ENCODE measurements at places on chromosomes 12 and 14.

- DNase-seq, result no peak
These were observed 12.3 kb upstream of the DUSP6 start for GRCh38 chr12:89364631-89365030.

DNA sequence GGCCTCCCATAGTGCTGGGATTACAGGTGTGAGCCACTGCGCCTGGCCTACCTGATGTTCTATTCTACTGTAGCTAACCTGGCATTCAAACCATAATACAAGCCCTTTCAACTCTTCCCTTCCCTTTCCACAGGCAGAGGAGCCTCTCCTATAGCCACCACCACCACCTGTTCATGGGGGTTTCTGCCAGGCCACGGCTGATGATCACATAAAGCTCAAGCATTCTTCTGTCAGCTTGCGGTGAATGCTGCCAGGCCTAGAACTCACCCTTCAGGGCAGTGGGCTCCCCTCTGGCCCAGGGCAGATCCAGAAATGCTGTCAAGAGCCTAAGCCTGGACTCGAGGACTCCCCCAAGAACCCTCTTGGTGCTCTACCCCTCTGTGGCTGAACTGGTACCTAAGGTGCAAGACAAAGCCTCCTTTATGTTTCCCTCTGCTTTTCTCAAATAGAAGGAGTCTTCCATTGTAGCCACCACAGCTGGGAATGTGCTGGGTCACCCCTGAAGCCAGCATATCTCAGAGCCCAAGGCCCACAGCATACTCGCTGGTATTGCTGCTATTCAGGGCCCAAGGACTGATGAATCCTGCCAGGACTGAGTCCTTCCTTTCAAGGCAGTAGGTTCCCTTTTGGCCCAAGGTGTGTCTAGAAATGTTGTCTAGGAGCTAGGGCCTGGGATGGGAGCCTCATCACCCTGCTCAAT, 3.4 kb upstream of the DLGAP5 start:
- no peak for DNase-seq

GRCh38 chr12:57012600-57013465, 3.5 kb downstream of the TAC3 start:
- no peak for DNase-seq

DNA sequence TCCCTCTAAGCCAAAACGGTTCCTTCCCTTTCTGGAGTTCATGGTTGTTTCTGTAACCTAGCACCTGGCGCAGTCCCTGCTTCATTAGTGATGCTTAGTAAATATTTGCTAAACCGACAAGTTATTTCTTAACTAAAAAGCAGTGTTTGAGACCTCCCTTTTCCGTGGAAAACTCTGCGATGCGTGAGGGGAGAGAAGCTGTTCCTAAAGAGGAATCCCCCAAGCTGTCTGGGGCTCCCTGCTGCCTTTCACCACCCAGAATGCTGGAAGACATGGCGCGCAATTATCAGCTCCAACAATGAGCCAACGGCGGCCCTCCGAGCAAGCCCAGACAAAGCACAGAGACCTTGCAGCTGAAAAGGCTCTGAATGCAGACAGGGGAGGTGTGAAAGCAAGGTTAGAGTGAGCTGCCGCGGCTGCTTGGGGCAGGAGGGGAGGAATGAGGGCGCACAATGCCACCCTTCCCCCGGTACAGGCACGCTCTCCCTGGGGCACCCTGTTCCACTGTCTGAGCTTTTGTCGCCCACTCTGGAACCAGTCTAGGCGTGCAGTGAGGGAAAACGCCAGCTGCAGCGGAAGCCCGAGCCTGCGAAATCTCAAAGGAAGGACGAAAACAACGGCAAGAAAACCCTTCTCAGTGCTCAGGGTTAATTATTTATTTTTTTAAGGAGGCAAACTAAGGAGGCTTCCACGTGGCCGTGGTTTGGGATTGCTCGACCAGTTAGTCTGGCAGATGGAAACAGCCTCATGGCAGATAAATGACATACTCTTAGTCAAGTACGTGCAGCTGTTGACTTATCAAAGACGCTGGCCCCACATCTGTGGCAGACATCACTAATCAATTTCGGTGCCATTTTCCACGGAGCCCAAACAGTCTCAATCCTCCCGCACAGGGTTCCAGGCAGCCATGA, 66.3 kb downstream of the RBM19 start:
- DNase-seq, result no peak

DNA sequence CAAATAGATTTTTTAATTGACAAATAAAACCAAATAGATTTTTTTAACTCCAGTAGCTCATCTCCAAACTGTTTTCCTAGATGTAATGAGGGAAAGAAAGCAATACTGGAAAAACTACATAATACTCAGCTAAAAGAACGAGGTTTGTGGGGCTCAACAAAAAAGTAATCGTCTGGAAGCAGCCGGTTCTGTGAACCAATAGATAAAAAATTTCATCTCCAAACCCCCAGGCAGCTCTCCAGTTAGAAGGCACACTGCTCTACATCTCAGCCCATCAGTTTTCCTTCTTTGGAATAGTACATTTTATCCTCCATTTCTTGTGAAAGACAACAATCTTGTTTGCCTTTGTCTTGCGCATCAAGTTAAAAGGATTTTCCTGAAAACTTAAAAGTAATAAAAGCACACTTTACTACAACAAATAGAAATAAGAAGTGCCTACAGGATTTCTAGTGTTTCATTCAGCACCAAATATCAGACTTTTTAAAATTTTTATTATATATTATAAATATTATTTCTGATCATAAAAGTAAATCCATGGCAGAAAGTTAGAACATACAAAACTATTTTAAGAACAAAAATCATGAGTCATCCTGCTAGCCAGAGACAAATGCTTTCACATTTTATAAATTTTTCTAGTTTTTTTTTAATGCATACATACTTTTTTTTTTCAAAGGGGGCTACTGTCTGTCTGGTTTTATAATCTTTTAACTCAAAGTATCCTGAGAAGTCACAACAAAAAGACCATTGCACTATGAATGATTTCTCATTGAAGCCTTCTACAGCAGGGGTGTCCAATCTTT, 67.7 kb downstream of the EPS8 start:
- no peak for DNase-seq

DNA sequence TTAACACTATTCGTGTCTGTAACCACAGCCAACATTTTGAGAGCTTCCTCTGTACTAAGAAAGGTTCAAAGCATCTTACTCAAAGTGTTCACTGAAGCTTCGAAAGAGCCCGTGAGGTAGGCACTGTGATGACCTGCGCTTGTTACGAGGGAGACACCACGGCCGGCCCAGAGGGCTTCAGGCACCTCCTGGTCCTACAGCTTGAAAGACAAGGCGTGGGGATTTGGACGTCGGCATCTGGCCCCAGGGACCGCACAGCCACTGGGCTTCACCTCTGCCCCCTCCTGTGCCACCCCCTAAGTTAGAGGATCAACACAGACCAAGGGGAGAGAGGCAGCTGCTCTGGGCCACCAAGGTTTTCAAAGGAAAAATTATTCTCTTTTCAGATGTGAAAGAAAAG, 75.6 kb downstream of the RIMBP2 start:
- no peak for DNase-seq

GRCh38 chr12:1777798-1778197, 42.6 kb upstream of the LRTM2 start:
- no peak for DNase-seq

- no peak for DNase-seq
These were observed 106.2 kb downstream of the CRACR2A start for GRCh38 chr12:3646561-3647241.

GRCh38 chr12:42141981-42142606, 2.6 kb downstream of the GXYLT1 start:
- no peak for DNase-seq

DNA sequence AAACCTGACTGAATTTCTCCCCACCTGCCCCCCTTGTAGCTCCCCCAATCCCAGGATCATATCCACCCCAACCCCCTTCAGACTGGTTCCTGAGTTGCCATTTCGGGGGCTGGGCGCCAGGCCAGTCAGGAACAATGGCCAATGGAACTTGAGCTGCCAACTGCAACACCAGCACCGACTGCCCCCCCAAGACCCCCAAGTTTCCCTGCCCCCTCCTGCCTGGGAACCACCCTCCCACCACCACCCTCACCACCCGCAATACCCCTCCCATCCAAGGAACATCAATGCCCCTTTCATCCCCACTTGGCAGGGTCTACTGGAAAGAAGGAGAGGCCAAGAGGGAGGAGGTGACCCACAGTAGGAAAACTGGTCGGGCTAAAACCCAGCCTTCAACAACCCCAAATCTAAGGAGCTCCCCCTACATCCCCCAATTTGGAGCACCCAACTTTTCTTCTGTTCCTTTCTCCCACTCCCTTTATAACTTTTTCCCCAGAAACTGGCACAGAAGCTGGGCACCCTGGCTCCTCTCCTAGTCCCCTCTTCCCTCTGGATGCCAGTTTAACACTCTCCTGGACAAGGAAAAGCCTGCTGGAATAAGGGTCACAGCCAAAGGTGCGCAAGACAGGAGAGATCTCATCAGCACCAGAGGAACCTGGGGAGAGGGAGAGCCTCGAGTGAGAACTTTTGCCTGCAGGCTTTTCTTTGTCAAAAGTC, 1.6 kb upstream of the NDRG2 start:
- DNase-seq, result no peak

- DNase-seq, result no peak
These were observed 279.6 kb downstream of the PDZRN4 start for GRCh38 chr12:41467591-41468325.

DNA sequence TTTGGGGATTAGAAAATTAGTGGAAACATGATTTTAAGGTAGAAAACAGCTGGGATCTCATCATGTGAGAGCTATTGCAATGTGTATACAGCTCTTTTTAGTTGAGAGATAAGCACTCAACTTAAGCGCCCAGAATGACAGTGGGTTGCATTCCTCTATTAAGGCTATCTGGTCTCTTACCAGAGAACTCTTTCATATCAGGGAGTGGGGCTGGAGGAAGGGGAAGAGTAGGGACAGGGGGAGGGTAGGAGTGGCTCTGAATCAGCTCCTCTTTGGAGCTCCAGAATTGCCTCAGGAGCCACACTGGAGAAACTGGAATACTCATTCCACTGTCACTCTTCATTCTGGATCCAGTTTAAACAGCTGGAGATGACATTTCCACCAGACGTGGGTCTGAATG, 9.2 kb upstream of the PLEKHG3 start:
- no peak for DNase-seq

DNA sequence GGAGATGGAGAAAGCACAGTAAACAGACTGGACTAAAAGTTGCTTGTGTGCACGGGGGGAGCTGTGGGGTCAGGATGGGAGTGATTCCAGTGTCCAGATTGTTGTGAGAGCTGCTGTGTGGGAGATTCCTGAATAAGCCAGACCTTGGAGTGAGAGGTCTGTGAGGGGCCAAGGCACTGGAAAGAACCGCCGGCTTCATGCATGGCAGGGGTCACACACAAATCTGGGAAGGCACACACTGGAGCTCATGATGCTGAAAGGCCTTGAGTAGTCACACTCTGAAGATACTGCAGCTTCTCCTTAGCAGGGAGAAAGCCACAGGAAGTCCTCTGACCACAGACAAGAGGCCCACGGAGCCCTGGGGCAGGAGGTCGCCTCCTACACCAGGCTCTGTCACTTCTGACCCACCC, 23.1 kb downstream of the ADCY6 start:
- DNase-seq, result no peak

DNA sequence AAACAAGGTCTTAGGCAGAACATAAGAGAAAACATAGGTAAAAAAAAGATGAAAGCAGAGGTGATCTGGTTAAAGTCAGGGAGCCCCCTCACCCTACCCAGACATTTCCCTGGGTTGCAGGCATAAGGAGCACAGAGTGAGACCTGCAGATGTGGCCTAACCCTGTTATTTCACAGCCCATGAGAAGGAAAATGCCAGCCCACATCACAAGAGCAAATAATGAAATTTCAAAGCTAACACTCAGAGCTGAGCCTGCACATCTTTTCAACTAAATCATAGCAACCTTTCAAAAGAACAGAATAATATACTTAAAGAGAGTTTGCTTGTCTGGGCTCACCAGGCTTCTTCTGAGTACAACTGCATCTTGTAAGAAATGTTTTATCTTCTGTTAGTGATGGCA, 295.4 kb downstream of the RPAP3 start:
- no peak for DNase-seq

DNA sequence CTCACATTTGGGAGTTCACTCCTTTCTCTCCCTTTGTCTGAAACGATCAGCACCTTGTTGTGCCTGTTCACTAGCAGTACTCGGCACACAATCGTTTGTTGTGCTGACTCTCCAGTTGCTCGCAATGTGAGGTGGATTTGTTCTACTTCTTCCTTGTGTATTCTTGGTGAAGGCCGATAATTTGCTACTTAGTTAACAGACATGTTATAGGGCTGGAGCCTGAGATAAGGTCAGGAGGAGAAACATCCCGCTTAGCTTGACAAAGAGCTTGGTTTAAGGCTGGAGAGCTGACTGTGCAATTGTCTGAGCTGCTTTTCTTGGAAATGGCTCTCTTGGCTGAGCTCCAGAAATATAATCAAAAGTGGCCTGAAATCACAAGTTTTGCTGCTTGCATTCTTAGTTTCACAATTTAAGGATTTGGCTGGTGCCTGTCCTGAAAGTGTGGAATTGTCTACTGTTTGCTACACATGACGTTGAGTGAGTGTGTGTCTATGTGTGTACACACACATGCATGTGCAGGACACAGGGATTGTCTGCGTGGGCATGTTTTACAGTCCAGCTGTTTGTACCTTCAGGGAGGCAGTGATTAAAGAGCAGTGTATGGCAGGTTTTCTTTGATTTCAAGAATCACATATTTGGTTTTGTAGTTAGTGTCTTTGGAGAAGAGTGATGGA, 77.7 kb downstream of the ARF6 start:
- DNase-seq, result no peak

- DNase-seq, result no peak
These were observed 234.9 kb downstream of the SNAPC1 start for GRCh38 chr14:61997161-61997560.

DNA sequence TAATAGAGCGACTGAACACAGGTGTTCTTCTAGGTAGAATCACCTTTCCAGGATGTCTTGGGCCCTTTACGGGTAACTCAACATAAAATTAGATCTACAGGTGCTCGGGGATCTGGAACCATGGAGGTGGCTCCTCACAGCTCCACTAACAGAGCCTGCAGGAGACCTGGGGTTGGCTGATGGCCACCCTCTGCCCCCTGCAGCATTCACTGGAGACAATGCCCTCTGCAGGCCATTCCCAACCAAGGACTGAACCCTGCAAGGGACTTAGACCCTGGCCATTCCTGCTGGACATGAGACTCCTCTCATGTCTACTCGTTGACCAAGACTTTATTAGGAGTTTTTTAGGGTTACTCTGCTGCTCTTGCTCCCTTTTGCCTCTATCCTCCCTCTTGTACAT, 58.5 kb upstream of the PPP4R3A start:
- no peak for DNase-seq

GRCh38 chr12:53862206-53862605, 76.4 kb upstream of the HOXC13 start:
- no peak for DNase-seq

- no peak for DNase-seq
These were observed 91.0 kb upstream of the EEA1 start for GRCh38 chr12:93019975-93020630.

GRCh38 chr12:108381787-108382436, 42.8 kb upstream of the CMKLR1 start:
- no peak for DNase-seq

Data from activated gamma-delta T cell treated with anti-CD3 and anti-CD28 coated beads, Interleukin-2, amount 50 U/mL, for 16 hours (primary cell).